ENCODE measurements at places on chromosomes 12 and 14.
A peak's percentile ranks its signal among the peaks of the same experiment; 100 is the strongest.

DNA sequence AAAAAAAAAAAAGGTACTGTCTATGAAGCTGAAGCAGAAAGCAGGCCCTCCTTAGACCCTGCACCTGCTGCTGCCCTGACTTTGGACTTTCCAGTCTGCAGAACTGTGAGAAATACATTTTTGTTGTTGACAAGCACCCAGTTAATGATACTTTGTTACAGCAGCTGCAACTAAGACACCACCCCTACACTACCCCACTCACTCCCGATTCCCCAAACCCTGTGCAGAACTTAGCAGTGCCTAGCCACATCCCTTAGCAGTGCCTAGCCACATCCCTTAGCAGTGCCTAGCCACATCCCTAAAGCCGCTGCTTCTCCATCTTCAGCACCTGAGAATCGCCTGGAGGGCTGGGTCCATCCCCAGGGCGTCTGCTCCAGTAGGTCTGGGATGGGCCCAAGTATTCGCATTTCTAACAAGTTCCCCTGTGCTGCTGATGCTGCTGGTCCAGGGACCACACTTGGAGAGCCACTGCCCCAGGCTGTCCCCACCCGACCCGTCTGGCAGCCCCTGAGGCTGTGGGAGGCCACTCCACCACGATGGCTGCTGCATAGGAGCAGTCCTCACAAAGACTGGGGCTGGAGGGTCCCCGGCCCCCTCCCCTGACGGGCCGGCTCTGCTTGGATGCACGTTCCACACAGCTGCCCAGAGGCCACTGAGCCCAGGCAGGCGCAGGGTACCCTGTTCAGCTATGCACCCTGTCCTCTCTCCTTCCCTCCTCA lies 10.8 kb upstream of the PPP1R13B start:
- DNase-seq = no peak

DNA sequence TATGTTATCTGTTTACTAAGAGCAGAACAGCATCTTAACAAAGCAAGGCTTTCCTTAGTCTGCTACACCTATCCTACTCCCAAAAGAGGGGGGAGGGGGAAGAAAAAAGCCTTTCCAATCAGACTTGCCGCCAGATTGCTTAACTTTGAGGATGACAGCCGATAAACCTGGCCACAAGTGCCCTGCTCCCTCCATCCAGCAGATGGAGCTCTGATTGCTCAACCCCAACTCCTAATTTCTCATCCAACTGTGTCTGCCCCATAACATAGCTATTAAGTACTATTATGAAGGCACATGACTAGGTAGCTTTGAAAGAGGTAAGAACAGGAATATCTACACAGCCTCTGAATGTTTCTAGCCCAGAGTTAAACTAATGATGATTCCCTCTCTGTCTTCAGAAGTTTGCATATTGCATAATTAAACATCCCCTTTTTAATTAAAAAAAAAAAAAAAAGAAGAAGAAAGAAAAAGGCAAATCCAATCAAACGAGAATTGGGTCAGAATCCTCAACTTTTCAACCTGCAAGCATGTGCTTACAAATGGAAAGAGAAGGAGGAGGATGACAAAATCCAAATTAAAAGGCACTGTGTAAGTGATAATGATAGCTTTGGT lies 247.4 kb downstream of the GALC start:
- DNase-seq = peak; percentile 0

- no peak for DNase-seq
Measured at GRCh38 chr12:125029761-125030358, 35.4 kb upstream of the AACS start.

GRCh38 chr12:132407451-132407961 lies 78.1 kb upstream of the GALNT9 start:
- DNase-seq = no peak

DNA sequence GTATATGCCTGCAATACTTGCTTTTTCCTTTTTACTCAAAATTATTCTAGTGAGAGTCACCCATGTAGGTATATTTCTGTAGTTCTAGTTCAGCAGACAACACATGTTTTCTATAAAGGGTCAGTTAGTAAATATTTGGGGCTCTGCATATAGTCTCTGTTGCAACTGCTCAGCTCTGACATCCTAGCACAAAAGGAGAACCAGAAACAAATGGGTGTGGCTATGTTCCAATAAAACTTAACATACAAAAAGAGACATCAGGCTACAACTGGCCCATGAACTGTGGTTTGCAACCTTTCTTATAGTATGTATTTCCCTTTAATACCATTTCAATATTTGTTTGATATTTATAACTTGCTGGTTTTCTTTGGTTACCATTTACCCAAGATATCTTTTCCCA lies 11.9 kb downstream of the NT5DC3 start:
- no peak for DNase-seq

DNA sequence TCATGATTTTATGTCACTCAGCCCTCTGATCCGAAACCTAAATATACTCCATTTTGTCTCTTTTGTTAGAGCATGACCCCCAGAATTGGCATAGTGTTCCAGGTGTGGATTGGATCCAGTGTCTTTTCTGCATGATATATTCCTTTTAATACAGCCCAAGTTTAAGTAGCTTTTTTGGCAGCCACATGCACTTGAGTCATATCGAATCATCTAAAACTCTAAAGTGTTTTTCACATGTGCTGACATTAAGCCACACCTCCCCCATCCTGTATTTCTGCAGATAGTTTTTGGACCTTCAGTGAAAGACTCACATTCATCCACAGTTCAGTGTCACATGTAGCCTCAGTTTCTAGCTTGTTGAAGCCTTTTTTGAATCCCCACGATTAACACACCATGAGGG lies 30.6 kb downstream of the BORCS5 start:
- peak; percentile 42 for DNase-seq

- no peak for DNase-seq
Measured at GRCh38 chr12:46153268-46153872, 115.5 kb downstream of the SLC38A1 start.

DNA sequence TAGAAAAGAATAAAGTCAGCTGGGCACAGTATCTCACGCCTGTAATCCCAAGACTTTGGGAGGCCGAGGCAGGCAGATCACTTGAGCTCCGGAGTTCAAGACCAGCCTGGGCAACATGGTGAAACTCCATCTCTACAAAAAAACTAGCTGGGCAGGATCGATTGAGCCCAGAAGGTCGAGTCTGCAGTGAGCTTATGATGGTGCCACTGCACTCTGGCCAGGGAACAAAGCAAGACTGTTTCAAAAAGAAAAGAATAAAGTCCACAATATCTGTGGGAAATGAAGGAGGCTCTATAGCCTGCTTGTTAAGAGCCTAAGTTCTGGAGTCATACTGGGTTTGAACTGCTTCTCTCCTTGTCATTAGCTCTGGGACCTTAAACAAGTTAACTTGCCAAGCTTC lies 7.9 kb downstream of the MAPK1IP1L start:
- DNase-seq = no peak

DNA sequence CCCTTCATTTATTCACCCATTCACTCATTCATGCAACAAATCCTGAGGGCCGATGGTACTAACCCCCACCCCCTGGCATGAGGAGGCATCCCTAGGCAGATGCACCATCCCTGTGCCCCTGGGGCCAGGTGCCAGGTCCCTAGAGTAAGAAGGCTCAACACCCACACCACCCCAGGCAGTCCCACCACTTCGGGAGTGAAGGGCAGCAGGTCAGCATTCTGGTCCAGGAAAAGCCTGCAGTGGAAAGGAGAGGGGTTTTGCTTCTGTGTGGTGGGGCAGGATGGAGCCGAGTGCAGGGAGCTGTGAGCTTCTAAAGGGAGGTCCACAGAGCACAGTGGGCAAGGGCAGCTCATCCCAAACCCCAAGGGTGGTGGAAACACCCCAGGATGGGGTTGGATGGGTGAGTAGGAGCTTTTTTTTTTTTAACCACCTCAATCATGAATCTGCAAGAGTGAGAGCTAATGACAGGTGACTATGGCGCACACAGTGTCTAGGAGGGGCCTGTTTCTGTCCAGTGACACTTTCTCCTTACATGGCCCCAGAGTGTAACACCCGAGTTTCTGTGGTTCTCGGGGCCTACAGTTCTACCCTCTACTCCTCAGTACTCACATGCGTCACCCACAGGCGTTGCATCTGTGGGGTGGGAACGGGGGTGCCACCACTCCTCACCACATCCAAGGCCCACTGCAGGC lies 414.3 kb downstream of the TMEM121 start:
- DNase-seq = no peak

GRCh38 chr12:98106031-98106683 lies 409.2 kb upstream of the TMPO start:
- DNase-seq = no peak

DNA sequence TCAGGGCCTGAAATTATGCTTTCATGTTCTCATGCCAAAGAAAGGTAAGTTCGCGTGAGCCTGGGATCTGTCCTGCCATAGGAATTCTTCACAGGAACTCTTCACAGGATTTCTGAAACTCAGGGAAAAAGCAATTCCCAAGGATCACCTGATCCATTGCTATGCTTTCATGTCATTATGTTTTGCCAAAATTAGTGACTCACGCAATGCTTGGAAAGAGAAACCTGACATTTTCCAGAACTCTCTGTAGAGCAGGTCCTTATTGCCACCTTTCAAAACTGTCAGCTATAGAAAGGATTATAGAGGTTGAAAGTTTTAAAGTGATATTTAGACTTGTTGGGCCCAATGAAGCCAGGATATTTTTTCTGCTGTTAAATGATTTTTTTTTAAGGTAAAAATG lies 6.3 kb upstream of the KCNJ8 start:
- no peak for DNase-seq

DNA sequence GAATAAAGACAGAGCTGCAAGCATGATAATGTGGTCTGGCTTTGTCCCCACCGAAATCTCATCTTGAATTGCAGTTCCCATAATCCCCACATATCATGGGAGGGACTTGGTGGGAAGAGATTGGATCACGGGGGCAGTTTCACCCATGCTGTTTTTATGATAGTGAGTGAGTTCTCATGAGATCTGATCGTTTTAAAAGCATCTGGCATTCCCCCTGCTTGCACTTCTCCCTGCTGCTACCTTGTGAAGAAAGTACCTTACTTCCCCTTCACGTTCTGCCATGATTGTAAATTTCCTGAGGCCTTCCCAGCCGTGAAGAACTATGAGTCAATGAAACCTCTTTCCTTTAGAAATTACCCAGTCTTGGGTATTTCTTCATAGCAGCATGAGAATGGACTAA lies 158.7 kb downstream of the SLC35F4 start:
- DNase-seq = no peak

GRCh38 chr12:91104812-91105466 lies 6.4 kb downstream of the LUM start:
- DNase-seq = no peak
